ENCODE measurements at places on chromosomes 7 and 10.

DNA sequence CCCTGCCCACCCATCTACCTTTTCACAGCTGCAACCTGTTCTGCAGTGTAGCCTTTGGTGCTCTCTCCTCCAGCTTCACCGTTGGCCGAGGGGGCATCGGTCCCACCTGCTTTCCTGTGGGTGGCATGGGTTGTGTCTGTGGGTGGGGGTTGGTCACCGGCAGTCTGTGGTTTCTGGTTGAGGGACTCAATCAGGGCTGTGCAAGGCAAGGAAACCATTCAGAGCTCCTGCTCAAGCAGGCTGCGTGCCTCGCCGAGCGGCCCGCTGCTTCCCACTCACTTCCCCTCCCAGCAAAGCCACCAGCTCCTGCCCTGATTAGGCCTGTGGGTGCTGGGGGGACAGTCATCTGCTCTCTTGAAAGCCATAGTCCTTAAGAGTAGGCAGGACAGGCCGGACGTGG is 9.8 kb downstream of the DNAJB12 start:
- no peak for DNase-seq

- DNase-seq, result no peak
Measured at GRCh38 chr7:5093948-5094347, 48.3 kb downstream of the RBAK start.

DNA sequence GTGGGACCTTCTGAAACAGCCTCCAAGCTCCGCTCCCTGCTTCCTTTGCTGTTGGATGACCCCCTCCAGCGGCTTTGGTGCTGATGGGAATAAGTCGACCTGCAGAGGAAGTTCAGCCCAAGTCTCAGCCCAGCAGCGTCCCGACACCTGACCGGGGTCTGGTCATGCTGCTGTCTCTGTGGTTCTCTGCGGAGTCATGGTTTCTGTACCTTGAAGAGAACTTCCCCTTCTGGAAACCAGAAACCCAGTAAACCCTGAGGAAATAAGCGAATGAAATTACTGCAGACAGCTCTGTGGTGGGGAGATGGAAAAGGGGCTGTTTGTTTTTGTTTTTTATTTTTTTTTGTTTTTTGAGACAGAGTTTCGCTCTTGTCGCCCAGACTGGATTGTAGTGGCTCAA is 18.3 kb upstream of the ZNF12 start:
- DNase-seq, result no peak

DNA sequence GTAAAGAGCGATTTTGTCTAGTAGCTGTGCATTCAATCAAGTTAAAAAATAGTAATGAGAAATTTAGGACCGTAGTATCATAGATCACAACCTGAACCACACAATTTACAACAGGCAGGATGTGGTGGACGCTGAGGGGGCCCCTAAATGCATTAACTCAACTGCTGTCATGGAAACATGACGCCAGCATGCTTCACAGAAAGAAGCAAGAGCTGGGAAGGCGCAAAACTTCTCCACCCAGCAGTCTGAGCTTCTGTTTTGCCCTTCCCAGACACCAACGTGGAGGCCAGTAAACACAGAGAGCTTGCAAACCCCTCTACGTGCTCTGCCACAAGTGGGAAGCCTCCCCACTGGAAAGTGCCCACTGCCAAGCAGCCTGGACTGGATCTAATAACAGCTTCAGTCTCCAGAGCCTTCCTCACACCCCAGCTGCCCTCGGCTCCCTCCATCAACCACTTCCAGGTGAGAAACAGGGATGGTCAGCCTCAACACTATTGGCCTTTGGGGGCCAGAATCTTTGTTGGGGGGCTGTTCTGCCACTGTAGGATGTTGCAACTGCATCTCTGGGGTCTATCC is 151.8 kb downstream of the SFMBT2 start:
- no peak for DNase-seq

GRCh38 chr10:31322647-31323046 is 3.6 kb downstream of the ZEB1 start:
- DNase-seq, result no peak

DNA sequence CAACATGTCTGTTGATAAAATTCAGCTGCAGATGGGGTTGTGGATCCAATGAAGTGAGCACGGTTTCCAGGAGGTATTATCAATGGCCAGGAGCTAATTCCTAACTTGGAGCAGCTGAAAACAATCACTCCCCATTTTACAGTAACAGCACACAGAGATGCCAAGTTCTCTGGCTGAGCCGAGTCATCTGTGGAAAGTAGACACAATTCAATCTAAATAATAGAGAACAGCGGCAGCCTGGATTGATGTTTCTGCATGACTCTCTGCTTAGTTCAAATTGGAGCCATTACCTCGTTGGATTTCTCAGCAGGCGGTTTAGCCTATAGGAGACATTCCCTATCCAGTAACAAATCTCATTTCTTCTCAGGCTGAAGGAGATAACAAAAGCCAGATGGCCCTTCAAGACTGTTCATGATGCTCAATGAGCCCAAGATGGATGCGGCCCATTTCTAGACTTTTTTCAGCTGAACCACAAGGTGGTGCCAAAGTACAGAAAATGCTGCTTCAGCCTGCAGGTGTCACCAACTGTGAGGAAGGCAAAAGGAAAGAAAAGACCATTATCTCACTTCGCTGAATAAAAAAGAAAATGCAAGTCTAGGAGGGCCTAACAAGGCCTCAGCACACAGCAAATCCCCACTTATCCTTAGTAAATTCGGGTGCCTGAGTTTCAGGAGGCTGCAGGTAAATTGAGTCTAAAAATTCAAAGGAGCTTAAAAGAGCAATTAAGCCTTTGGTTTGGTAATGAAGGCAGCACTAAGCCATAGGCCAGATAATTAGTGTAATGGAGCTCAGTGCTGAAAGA is 83.7 kb downstream of the SLC16A9 start:
- peak; percentile 82 for DNase-seq

GRCh38 chr10:70253878-70254765 is 20.9 kb upstream of the PPA1 start:
- no peak for DNase-seq

- DNase-seq, result peak; percentile 79
Measured at GRCh38 chr7:112129655-112130323, 76.4 kb downstream of the DOCK4 start.

- DNase-seq, result no peak
Measured at GRCh38 chr7:135898226-135898625, 78.9 kb downstream of the MTPN start.

- no peak for DNase-seq
Measured at GRCh38 chr10:70886921-70887665, 1.3 kb downstream of the PCBD1 start.

DNA sequence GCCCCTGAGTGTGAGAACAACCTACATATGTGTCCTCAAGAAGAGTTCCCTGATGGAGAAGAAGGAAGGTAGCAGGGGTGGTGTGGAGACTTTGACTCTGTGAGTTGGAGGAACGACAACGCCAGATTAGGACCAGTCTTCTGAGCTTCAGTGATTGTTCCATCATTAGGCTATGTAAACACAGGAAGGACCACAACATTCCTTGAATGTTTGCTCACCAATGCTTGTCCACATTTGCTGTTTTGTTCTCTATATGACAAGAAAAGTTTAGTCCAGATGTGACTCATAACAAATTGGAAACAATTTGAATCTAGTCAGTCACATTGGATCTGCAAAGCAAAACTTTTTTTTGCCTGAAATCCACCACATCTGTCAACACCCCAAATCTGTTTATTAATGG is 62.7 kb downstream of the ENTPD1 start:
- no peak for DNase-seq

- no peak for DNase-seq
Measured at GRCh38 chr7:90671571-90671970, 75.5 kb downstream of the CDK14 start.

DNA sequence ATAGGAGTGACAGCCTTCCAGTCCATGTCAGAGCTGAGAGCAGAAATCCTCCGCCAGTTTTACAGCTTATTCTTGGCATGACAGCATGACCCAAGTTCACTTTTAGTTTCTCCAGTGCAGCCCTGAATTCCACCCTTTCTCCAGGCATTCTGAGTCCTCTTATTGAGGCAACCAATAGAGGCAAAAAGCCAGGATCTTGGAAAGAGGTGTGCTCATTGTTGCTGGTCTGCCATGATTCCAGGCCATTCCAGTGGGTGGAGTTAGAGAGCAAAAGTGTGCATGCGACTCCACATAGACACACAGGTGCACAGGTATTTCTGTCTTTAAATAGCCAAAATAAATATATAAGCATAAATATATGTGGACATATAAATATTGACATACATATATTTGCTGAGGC is 224.7 kb upstream of the ADARB2 start:
- DNase-seq, result no peak

GRCh38 chr10:74871595-74872382 is 45.4 kb downstream of the KAT6B start:
- no peak for DNase-seq

DNA sequence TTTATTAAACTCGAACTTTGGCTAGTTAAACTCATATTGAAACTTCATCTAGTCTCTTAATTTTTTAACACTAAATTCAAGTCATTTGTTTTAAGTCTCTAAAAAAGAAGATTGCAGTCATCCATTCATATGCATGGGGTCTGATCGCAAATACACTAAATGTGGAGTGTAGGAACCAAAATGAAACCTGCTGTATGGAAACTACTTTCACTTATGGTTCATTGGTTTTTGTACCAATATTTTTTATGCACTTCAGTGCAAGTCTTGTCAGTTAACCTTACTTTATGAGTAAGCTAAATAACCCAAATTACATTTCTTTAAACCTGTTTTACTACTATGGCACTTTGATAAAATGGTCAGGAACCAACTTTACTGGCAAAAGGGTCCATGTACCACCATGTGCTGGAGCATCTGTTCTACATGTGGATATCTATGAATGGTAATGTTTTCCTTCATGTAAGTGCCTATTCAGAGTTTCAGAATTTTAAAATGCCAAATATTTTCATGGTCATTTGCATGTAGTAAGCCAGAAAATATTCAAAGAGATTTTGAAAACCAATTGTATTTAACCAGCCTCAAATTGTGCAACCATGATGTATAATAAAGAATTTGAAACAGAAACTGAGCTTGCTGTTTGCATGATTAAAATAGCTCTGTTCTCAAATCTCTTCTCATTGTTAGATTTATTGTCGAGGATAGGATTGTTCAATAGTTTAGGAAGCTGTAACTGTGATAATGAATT is 7.6 kb upstream of the SUPV3L1 start:
- DNase-seq, result no peak

DNA sequence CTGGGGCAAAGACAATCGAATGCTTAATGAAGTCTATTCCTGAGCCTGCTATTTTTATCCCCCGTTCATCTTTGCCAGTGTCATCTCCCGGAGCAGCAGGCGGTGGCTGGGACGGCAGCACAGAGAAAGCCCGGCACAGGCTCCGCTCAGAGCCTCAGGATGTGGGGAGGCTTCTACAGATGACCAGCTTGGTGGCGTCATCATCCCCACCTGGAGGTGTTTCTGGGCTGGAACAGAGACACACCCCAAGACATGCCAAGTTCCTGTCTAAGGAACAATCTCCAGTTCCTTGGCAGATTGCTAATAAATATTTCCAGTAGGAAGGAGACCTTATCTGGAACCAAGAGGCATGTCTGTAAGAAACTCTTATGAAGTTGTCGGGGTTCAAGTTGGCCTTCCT is 552.4 kb upstream of the MGMT start:
- DNase-seq, result no peak

DNA sequence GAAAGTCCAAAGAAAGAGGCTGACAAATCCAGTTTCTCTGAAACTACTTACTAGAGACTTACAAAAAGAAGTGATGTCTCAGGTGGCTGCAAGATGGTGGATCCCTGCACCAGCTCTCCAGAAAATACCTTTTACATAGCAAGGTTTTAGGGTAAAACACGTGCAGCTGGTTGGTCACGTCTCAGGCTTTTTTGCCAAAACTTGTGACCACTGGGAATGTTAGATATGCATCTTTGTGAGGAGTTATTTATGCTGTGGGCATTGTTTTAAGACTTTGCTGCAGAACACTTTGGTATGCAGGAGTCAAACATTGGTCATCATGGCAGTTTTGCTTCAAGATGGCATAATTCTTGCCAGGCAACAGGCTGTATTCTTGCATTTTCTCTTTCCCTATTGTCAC is 1352.8 kb downstream of the REEP3 start:
- DNase-seq, result no peak

- no peak for DNase-seq
Measured at GRCh38 chr7:18829858-18830285, 287.6 kb downstream of the TWIST1 start.

GRCh38 chr10:497289-497688 is 192.2 kb downstream of the DIP2C start:
- DNase-seq, result no peak
